ENCODE measurements at places on chromosomes 3 and 15.

- DNase-seq = no peak
Observed at GRCh38 chr3:194637066-194637465, 3.8 kb upstream of the TMEM44 start.

GRCh38 chr3:195226900-195227447 is 44.0 kb downstream of the XXYLT1 start:
- no peak for DNase-seq

DNA sequence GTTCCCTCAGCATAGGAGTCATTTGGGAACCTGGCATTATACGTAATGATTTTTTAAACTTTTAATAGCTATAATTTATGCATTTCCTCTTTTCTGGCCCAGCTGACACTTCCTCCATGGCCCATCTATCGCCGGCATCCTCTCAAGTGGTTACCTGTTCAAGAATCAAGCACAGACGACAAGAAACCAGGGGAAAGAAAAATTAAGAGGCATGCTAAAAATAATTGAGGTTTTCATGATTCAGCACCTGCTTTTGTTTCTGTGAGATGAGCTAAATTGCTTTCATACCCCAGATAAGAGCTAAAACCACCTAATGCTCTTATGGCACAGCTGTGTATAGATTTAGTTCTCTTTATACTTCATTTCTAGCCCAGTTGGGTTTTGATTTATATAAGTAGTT is 1.7 kb downstream of the SPCS1 start:
- no peak for DNase-seq

DNA sequence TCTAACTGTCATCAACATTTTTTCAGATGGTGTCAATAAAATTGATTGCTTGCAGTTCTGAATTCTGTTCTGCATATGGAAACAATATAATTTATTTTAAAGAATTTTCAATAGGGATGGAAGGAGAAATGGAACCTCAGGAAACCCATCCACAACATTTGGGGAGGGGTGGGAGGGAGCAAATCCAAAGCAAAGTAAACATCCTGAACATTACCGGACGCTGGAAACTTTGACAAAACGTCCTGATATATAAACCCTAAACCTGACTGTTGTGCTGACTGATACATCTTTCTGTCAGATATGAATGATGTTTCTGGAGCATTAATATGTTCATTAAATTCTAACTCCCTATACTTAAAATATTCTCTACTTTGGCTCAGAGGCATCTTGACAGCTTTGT is 479.0 kb downstream of the FOXP1 start:
- no peak for DNase-seq

DNA sequence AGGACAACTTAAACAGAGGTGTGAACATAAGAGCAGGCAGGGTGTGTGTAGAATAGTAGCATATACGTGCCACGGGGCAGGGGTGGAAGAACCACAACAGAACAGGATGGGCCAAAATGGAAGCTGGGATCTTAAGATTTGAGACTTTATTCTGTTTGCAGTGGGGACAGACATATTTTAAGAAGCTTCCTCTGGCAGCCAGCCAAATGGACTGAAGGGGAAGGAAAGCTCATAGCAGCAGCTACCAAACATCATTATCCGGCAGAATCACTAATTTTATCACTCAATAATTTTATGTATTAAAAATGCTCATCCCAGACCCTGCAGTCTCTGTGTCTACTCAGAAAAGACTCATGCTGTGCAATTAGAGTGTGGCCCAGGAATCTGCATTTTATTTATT is 130.9 kb upstream of the CTDSPL start:
- no peak for DNase-seq

- DNase-seq = no peak
Observed at GRCh38 chr3:175258763-175259162, 399.6 kb downstream of the NAALADL2 start.

DNA sequence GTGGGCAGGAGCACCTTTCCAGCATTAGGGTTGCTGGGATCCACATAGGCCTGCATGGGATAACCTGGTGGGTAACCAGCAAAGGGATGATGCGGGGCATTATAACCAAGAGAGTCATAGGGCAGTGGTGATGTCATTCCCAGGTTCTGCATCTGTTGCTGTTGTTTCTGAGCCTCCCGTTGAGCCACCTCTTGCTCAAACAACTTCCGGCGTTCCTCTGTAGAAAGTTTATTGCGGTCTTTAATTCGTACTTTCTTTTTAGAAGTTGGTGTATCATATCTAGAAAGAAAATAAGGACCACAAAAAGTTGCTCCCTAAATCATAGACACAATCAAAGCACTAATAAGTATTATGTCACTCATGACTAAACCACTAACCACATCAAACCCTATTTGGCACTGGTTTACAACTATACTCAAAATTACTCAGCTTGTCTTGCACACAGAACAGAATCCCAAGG is 77.8 kb downstream of the NBEAL2 start:
- DNase-seq = no peak

DNA sequence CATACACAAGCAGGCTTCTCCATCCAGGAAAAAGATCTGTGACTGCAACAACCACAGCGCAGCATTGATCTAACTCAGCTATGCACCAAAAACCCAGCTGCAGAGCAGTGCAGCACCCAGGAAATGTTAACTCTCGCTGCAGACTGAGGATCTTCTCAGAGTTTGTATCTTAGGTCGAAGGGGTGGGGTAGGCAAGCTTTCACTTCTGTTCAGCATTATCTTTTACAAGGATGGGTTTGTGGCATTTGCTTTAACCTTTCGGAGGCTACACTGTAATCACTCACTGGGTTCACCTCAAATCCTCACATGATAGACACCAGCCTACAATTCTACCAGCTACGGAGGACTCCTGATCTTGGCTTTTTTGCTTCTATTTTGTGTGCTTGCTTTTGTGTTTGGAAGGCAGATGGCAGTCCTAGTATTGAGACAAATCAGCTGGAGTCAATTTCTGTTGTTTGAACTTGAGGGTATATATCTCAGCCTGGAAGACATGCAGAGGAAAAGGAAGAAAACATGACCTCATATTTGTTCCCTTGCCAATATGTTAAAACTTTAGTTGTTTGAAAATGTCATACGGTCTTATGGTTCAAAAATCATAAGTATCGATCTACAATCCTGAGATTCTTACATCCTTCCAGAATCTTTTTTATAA is 25.2 kb downstream of the LRRK1 start:
- DNase-seq = no peak
